ENCODE measurements at places on chromosomes 2 and 18.
A peak's percentile ranks its signal among the peaks of the same experiment; 100 is the strongest.

DNA sequence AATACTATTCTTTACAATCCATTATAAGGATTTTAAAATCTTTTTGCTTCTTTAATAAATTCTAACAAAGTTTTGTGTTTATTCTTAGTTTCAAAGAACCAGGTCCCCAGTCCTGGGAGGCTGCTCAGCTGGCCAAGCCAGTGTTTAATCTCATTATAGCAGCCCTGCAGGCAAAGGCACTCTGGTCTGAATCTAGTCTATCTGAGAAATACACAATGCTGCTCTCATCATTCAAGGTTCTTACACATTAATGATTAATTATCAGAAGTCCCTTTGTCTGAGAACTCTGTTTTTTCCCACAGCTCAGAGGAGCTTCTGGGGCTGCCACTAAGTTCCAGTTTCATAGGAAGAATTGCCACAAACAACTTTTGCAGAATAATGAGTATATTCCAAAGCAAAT, 27.7 kb downstream of the KCTD18 start:
- no peak for DNase-seq

- DNase-seq: no peak
Measured at GRCh38 chr2:45256867-45257641, 247.8 kb upstream of the SIX2 start.

DNA sequence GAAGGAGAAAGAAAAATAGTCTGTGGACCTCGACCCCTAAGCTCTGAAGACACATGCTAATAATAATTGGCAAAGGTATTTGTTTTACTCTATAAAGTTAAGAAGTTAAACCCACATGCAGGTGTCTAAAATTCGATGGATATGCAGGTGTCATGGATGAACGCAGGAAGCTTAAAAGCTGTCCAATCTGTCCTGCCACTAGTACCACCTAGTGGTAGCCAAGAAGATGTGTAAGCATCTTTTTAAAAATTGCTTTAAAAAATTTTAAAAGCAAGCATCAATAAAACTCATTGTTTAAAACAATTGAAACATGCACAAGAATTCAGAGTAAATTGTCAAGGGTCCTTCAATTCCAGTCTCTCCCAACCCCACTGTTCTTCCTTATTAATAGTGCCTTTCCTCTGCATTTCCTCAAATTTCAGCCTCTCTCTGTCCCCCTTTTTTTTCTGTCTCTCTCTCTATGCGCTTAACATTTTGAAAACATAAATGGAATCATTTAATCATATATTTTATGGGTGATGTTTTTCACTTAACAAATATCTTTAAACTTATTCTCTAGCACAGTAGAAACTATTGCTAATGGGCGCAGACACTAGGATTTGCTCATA, 30.6 kb upstream of the PPP3R1 start:
- no peak for DNase-seq

- DNase-seq: no peak
Measured at GRCh38 chr2:115165529-115166109, 723.2 kb downstream of the DPP10 start.

DNA sequence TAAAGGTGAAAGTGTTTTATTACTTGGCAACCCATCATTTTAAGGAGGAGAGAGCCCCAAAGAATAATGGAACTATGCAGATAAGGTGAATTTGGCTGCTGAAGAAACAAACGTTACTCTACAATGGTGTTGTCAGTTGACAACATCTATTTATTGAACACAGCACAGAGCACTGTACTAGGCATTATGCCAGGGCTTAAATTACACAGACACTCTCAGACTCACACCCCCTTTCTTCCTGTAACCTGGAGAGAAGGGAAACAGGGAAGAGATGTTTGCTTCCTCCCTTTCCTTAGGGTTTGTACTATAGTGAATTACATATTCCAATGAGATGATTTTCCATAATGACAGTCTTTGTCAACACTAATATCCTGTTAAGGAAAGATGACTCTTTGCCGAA, 94.0 kb upstream of the ATP5MC3 start:
- DNase-seq: no peak

DNA sequence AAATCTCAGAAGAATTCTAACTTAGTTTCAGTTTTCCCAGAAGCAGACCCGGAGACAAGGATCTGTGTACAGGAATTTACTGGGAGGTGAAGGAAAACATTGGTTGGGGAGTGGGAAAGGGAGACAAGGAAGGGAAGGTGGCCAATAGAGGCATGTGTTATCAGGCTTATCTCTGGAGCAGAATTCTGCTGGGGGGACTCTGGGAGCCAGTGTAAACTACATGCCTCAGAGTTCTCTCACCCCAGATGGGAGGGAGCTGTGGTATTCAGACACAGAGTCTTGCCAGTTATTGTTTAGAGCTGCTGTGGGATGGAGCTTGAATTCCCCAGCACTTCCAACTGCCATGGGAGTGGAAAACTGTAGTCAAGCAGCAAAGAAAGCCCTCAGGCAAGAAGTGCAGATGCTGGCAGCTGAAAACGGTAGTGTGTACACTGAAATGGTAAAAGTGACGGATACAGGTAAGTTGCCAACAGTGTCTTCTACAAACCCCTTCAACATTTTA, 19.0 kb downstream of the DNPEP start:
- no peak for DNase-seq

DNA sequence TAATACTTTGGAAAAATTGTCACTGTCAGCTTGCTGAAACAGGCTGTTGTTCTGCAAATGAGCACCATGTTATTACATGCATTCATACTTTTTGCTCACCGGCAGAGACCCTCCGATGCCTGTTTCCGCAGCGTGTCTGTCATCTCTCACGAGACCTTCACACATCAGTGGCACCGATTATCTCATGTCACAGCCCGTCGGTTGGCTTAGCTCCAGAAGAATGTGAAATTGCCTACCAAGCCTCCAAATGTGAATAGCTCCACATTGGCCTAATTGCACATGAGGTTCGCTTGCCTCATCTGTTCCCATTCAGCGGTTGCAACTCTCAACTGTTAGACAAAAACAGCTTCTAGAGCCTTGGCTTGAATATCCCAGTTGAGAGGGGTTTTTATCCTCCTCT, 233.0 kb downstream of the ACTR3 start:
- no peak for DNase-seq

GRCh38 chr2:80473796-80474195, 169.2 kb upstream of the LRRTM1 start:
- DNase-seq: no peak

DNA sequence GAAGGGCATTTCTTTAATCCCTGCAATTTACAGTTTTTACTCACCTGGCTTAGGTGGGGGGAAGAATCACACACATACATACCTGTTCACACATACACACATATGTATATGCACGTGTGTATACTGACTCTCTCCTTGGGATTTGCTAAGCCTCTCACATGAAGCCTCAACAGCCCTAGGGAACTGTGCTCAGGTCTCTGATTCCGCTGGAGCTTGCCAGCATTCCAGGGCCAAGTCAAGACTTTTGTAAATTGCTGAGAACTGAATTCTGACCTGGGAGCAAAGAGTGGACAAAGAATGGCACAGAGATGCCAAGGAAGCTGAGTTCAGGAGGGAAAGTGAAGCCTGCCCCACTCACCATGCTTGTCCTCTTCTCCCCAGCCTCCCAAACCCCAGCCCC, 177.3 kb downstream of the TMEM247 start:
- DNase-seq: no peak

GRCh38 chr2:3091696-3092095, 285.9 kb downstream of the EIPR1 start:
- no peak for DNase-seq

DNA sequence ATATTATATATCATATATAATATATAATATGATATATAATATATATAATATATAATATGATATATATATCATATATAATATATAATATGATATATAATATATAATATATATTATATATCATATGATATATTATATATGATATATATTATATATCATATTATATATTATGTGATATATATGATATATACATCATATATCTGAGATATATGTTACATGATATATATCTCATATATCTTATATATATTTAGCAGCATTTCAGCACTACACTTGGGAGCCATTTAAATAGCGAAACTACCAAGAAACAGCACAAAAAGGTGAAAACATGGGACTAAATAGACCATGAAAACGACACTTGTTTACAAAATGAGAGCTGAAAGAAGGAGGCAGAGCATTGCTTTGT, 37.3 kb downstream of the KCMF1 start:
- DNase-seq: no peak

- no peak for DNase-seq
Measured at GRCh38 chr18:24395049-24395795, 2.4 kb downstream of the OSBPL1A start.

- no peak for DNase-seq
Measured at GRCh38 chr18:61993831-61994230, 101.0 kb upstream of the RNF152 start.

DNA sequence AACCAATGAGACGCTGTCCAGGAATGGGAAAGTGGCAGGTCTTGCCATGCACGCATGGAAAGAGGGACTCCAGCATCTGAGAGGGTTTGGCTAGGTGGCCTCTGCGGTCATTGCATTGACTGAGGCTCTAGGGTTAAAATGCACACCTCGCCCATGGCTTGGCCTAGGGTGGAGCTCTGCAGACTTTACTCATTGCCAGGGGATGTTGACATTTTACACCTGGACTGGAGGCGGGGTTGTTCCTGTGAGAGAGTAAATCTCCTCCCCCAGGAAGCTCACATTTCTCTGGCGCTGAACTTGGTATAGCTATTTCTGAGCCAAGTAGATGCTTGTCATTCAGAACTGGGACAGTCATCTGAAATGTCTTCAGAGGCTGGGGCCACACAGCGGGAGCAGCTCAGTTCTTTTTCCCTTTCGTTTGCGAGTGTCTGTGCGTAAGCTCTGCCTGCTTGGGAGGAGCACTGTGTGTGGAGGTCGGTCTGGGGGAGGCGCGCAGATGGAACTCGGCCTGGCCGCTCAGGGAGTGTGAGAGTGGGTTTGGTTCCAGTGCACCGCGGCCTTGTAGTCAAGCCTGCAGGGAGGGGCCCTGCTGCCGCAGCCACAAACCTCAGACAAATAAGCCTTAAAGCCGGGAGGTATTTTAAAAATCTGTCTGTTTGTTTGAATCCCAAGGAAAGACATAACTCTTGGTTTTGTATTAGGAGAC, 76.5 kb downstream of the LPIN1 start:
- no peak for DNase-seq

GRCh38 chr2:197256021-197256420, 54.6 kb downstream of the ANKRD44 start:
- no peak for DNase-seq

GRCh38 chr2:86794861-86795260, 4.1 kb upstream of the CD8A start:
- no peak for DNase-seq

GRCh38 chr2:172103471-172104272, 972 bp upstream of the DLX2 start:
- peak; percentile 82 for DNase-seq
